ENCODE measurements at places on chromosomes 5 and 9.
A peak's percentile ranks its signal among the peaks of the same experiment; 100 is the strongest.

GRCh38 chr5:151895660-151896030, 29.0 kb downstream of the GLRA1 start:
- no peak for DNase-seq

DNA sequence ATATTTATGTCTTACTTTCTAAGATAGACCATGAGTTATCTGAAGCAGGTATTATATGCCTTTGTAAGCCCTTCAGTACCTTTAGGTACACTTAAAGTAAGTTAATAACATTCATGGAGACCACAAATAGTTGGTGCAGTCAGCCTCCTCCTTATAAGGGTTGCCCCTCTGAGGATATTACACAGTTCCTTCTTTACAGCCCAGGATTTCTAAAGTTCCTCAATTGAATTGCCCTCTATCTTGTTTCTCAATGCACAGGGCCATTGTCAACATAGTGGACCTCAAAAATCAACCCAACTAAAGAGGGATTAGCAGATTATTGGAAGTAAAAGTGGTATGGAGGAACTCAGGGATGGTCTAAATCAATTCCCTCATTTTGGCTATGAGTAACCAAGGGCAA, 50.3 kb downstream of the HMHB1 start:
- DNase-seq, result no peak

DNA sequence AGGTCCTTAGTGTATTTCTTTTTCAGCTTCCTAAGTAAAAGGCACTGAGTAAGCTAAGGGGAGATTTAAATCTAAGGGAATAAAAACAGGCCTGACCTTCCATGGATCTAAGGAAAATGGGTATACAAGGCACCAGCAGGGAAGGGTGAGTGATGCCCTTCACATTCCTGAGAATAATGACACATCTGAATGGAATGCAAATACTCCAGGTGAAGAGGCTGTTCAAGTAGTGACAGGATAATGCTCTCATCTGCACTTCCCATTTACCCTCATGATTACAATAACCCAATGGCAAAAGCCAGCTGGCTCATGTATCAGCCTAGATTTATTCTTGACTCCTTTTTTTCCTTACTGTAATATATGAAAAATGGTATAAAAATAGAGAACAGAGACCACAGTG, 216.2 kb upstream of the ACTBL2 start:
- DNase-seq, result no peak

DNA sequence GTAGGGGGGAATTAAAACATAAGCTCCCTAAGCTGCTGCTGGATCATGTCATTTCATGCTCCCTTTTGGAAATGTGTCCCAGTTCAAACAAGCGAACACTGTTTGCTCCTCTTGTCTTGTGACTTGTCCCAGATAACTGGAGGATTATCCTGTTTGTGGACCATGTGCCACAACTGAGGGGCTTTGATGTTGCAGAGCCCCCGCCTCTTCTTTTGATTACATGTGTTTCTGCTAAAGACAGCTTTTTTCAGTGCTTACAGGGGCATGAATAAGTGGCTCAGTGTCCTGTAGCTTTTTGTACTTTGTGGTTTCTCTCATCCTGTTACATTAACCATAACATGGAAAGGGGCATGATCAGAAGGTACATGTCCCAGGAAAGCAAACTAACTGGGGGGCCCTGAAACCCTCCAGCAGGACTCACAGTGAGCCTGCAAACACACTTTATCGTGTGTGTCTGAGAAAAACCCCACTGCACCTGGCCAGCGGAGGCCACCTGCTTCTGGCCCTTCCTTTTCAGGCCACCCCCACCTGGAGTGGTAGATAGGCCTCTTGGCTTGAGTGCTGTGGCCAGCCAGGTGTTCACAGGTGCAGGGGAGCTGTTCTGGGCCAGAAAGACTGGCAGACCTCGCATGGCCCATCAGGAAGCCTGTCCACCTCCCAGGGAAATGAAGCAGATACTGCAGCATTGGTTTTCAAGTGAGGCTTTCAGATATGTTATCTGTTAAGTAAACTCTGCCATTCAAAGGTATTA, 285.6 kb downstream of the FANCC start:
- no peak for DNase-seq

- no peak for DNase-seq
These were observed 250.4 kb upstream of the GRAMD2B start for GRCh38 chr5:126172812-126173211.

DNA sequence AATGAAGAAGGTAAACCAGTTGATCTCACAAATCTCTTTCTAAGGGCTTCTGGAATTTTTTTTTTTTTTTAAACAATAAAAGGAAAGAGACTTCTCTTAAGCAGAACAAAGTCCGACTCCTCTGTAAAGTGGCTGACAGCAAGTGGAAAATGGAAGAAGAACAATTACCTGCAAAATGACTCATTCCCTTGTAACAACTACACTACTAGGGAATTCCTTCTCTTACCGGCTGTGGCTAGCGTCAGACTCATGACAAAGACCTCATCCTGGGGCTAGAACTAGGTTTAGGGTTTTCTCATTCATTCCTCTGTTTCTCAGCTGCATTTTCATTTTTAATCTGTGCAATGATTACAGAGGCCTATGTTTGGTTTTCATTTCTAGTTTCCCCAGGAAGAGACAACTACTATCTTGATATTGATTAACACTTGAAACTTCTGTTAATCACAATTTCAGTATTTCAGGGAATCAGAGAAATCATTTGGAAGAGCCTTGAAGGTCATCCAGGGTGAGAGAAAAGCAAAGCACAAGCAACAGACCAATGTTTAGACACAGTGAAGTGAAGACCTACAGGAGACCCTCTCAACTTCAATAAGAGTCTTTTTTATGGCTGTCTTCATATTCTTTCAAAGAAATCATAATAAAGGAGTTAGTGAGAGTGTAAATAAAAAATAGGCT, 437.9 kb downstream of the RAB3C start:
- DNase-seq, result no peak

DNA sequence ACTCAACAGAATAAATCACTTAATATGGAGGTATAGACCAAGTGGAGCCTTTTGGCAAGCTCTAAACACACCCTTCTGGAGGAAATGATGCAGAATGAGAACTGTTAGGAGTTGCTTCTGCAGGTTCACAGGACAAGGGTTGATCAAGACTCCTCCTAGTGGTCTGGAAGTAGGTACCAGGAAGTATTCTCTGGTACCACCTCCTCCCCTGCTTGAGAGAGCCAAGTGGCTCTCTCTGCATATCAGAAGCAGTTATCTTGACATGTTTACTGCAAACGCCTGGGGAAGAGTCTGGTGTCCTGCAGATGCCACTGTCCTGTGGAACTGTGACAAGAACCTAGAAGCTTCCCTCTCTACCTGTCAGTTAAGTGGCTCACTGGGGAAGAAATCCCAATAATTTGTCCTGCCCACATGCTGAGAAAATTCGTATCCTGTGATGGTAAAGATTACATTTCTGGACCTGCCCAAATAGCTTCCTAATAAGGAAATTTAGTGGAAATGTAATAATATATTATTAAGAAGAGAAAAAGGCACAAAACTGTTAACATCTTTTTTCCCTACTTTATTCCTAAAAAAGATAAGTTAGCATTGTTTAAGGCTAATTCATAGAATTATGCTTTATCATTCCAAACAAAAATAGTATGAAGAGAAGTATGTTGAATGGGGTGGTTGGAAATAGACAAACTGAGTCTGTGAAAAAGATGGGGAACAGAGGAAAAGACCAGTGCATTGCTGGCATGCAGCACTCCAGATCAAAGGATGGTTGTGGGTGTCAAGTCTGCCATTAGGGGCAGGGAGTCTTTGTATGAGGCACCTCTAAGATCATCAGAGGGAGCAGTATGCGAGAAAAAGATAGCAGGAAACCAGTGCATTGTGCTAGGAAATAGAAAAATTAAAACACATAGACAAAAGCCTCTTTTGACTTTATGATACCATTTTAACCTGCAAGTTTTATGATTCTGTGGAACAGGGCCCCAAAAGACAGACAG, 118.8 kb downstream of the CDC42SE2 start:
- DNase-seq, result peak; percentile 27

GRCh38 chr5:141903261-141903660, 20.4 kb upstream of the DELE1 start:
- DNase-seq, result no peak

DNA sequence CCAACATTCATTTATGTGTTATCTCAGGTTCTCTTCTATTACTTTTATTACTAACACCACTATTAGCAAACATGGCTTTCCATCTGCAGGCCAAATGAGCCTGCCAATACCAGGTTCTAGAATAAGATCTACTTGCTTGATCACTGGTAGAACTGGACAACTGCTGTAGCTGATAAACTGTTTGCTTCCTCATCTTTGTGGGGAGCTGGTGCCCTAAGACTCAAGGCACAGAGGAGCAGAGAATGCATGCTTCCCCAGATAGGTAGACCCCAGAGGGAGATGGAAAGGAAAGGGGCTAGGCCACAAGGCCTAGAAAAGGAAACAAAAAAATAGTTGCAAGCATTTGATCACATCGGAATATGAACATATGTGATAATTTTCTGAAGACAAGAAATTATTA, 30.7 kb upstream of the AUH start:
- DNase-seq, result no peak

GRCh38 chr5:60649288-60649917, 50.6 kb downstream of the DEPDC1B start:
- no peak for DNase-seq

GRCh38 chr5:120405923-120406322, 58.2 kb upstream of the PRR16 start:
- no peak for DNase-seq

DNA sequence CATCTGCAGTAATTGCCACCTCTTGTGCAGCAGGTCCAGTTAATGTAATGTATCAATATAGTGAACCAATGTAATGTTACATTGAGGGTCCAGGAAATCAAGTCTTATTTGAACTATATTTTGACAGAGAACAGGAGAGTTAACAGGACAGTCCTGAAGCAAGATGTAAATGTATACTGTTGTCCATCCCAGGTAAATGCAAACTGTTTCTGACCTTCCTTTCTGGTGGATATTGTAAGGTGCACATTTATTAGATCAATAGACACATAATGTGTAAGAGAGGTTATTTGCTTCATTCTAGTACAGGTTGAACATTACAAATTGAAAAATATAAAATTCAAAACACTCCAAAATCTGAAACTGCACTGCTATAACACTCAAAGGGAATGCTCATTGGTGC, 23.4 kb upstream of the FBXW11 start:
- no peak for DNase-seq

DNA sequence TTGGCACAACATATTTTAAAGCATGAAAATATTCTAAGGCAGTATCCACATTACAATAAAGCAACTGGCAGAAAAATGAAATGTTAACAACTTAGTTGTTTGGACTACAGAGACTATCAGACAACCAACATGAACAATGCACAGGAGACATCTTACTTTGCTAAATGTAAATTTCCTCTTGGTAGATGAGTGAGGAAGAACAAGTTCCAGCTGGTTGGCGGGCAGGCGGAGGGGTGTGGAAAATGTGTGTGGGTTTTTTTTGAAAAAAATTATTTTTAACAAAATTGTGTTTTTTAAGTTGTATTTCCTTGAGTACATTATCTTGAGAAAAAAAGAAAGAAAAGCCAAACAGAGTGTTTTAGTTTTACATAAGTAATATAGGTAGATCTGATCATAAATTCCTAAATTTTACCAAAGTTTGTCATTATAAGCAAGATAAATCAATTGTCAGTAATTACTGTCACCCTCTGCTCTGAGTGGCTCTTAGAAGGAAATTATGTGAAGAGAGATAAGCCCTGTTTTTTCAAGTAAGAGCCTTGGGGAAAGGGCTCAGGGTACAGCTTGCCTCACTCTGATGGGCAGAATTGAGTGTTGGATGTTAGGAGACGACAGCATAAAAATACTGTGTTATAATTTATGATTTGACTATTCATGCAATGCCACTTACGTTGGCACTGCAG, 42.5 kb downstream of the TMEM167A start:
- DNase-seq, result no peak

DNA sequence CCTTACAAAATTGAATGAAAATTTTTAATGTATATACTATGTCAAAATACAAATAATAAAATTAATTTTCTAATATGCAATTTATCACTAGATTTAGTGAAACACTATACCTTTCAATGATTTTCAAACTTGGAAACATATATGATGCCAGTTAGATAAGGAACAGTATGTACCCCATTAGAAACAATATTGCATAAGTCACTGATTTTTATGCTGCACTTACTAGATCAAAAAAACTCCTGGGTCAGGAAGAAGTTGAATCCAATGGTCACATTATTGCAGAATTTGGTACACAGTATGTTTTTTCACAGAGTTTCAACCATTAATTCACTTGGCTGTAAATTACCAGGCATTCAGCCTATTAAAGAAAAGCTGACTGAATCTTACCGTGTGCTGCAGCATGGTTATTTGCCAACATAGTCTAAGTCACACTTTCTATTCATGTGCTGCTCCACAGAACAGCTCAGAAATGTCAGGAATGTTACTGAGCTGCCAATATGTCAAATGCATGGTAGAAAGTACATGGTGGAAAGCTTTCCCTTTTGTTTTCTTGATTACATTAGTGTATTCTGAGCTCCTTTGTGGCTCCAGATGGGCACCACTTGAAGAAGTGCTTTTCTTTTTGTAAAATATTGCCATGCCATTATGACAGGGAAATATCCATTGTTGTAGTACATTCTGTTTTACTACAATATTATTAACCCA, 9.9 kb upstream of the PRR16 start:
- DNase-seq, result no peak

DNA sequence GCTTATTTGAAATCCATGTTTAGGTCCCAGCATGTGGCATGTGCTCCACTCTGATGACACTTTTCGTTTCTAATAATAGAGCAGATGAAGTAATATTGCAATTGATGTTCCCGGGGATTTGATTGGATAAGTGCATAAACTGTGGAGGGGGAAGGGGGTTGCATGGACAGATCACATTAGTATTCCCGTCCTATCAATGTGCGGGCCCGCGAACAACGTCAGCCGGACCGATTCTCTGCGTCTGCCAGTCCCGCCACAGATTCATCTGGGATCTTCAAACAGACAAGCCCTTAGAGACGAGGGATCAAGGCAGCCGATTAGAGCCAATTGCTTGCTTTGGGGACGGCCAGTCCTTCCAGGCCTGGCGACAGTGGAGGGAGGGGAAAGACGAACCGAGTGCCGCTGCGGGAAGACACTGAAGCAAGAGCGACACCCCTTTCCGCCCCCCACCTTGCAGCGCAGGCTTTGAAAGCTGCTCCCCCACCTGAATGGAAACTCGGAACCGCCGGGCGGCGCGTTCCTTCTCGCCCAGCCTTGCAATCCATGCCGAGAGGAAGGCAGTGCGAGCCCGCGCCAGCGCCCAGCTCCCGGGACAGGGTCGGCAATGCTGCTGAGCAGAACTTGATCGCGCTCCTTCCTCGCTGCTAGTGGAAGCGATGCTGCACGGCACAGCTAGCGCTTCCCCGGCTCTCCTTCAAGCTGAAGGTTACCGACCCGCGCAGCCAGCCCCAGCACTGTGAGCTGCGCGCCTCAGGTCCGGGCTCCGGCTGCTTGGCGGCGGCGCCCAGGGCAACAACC, at the start of gene RGS7BP:
Gene RGS7BP, plus strand, starts transcription at position 247 of the 798 bp plus-strand sequence. CDS start 610 bp downstream, outside the sequence.
- no peak for DNase-seq

- DNase-seq, result no peak
These were observed 124.0 kb upstream of the TAF11L2 start for GRCh38 chr5:17373814-17374556.

GRCh38 chr5:112062181-112062580, 305.2 kb upstream of the NREP start:
- DNase-seq, result no peak

- DNase-seq, result no peak
These were observed 212.7 kb upstream of the MVB12B start for GRCh38 chr9:126113756-126114408.
